ENCODE measurements at places on chromosomes 4 and X.
A peak's percentile ranks its signal among the peaks of the same experiment; 100 is the strongest.

DNA sequence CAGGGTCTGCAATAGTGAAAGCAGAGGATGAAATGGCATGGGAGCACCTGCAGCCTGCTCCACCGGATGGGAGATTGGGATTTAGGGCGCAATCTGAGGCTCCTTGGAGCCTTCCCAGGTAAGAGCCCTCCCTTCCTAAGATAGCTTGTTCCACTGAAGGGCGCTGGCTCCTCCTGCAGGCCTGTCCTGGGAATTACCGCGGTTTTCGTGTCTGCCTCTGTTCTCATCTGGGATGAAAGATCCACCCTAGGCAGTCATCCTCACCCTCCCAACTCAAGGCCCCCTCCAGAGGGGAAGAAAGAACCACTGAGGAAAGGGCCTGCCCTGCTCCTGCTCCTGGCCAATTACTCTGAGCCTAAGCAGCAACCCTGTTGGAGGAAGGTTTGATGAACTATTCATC, 547.5 kb downstream of the SMARCA1 start:
- peak; percentile 26 for DNase-seq

DNA sequence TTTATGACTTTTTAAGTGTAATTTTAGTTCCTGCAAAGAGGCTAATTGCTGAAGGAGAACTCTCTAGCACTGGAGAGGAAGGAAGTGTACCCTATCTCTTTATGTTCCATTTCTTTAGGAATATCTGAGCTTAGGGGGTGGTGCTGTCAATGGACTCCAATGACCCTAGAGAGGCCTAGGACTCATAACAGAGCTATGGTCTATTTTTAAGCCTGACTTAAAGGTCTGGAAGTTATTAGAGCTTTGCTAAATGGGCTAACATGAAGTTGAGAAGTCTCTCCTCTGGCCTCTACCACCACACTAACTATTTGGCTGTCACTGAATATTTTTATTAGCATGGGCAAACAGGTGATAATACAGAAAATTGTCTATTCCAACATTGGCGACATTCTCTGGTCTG, 152.2 kb downstream of the SPATA18 start:
- DNase-seq, result no peak

- DNase-seq, result no peak
Measured at GRCh38 chr4:154332681-154333421, 158.7 kb downstream of the DCHS2 start.

DNA sequence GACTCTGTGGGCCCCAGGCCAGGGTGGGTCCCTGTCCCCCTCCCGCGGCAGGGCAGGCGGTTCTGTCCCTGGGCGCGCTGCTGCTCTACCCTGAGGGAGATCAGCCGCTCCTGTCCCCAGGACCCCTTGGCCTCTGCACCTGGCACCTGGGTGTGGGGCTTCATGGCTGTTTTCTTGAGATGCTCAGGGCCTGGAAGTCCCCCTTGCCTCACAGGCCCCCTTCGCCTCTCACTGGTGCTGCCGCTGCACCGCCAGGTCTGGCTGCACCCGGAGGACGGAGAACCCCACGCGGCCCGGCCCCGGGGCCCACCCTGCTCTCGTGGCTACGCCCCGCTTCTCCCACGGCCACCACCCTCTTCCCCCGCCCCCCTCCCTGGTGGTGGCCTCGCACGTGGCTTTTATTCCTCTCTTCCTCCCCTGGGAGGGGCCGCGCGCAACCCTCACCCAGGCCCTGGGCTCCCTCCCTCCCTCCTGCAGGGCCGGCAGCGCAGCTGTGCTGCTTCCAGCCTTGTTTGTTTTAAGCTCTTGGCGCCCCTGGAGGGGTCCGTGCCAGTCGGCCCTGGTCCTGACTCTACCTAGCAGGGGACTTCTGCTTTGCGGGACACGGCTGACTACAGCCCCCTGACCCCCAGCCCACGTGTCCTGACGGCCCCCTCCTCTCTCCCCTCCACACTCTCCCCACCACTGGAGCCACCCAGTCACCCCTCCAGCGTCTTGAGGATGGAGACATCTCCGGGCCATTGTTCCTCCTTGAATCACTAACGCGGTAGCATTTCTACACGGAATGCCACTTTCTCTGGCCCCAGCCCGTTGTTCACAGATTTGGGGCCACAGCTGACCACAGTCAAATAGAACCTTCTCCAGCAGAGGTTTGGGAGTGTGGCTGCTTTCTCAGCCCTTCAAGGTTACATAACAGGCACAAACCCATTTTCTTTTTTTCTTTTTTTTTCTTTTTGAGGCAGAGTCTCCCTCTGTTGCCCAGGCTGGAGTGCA, 20.6 kb upstream of the CLDN24 start:
- no peak for DNase-seq

- no peak for DNase-seq
Measured at GRCh38 chr4:173486714-173487392, 43.2 kb downstream of the HAND2 start.

- no peak for DNase-seq
Measured at GRCh38 chrX:109709129-109709631, 23.9 kb downstream of the ACSL4 start.

DNA sequence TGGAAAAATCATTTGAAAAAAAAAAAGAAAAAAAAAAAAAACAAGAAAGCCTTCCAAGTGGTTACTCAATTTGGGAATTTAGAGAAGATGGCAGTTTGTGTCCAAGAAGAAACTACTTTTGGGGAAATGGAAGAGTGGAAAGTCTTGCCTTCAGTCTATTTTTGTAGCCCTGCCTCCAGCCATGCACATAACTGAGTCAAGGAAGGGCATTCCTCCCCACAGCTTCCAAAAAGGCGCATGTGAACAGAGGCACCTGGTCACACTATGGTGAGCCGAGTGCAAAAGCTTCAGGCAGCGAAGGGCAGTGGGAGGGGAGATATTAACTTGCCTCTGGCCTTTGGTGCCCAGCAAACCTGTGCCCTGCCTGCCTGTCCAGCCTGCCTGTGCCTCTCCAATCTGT, 163.7 kb downstream of the SMIM20 start:
- DNase-seq, result no peak
